Activated T-helper 2 cell treated with anti-CD3 and anti-CD28 coated beads, Interferon-gamma antibody, Interleukin-2, Interleukin-4, amounts not matched to agents 10 μg/mL and 5 μg/mL and 100 μg/mL, durations not matched to agents 14 hours and 24 hours and 36 hours (primary cell): ENCODE measurements at places on chromosomes 4 and X. TPM values are rescaled to one million over a fixed set of nuclear protein-coding genes. Genes with fewer than 3 reads are reported as not detected.

DNA sequence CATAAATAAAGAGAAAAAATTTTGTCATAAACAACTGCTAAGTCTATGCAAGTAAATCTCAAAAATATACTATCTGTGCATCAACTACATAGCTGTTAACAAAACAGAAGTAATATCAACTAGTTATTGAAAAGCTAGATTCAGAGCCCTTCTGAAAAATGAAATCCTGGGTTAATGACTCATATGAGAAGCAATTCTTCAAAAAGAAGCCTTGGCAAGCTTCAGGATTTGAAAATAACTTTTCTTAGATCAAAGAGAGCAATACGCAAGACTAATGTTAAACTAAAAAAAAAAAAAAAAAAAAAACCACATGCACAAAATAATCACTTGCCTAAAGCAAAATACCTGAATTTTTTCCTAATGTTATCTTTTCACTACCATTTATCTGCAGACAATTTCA is 566.1 kb upstream of the BOD1L1 start:
- no peaks in the 10 kb centered on the region for H3K36me3 ChIP-seq
- H3K4me3 ChIP-seq, result no peak overlapping the region
- DNase-seq, result no peak
- H3K27me3 ChIP-seq, result no peaks in the 10 kb centered on the region
- no peak overlapping the region for H3K27ac ChIP-seq
- no peaks in the 10 kb centered on the region for H3K4me1 ChIP-seq

DNA sequence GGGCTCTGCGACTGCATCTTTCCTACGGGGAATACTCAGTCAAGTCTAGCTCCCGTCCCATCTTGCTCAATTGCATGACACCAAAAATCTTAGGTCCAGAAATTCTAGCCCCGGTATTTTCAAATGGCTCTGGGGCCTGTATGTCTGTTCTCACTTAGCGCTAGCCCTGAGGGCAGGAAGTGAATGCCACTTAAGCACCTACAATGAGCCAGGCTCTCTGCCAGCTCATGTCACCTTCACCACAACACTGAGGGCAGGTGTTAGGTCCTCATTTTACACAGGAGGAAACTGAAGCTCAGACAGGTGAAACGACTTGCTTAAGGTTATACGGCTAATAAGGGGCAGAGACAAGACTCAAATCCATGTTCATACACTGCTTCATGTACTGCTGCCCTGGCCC is 282.8 kb downstream of the PPP1R2C start:
- no peaks in the 10 kb centered on the region for H3K4me1 ChIP-seq
- DNase-seq, result no peak
- no peak overlapping the region for H3K4me3 ChIP-seq
- H3K27me3 ChIP-seq, result no peaks in the 10 kb centered on the region
- H3K27ac ChIP-seq, result no peak overlapping the region

DNA sequence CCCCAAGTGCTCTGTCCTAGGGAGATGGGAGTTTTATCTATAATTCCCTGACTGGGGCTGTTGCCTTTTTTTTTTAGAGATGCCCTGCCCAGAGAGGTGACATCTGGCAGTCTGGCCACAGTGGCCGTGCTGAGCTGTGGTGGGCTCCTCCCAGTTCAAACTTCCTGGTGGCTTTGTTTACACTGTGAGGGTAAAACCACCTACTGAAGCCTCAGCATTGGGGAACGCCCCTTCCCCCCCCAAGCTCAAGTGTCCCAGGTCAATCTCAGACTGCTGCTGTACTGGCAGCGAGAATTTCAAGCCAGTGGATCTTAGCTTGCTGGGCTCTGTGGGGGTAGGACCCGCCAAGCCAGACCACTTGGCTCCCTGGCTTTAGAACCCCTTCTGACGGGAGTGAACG is 38.3 kb upstream of the CBLL2 start:
- no peaks in the 10 kb centered on the region for H3K27me3 ChIP-seq
- DNase-seq, result no peak
- H3K4me3 ChIP-seq, result no peak overlapping the region
- no peaks in the 10 kb centered on the region for H3K4me1 ChIP-seq

DNA sequence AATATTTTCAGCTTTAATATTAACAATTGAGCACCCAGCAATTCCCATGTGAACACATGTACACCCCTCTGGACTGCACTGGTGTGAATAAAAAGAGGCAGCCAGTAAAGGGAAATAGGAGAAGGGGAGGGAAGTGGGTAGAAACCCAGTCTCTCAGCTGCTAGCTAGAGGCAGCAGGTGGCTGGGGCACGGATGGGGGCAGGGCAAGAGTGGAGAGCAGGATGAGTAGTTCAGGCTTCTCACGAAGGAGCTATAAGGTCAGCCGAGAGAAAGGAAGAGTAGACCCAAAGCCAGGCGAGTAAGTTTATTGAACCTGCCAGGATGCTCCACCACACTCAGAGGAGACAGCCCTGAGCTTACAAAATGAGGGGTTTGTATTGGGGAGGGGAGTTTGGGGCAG is 184.8 kb upstream of the MTMR8 start:
- H3K27ac ChIP-seq, result no peak overlapping the region
- no peaks in the 10 kb centered on the region for H3K4me1 ChIP-seq

GRCh38 chr4:54767376-54767775 is 109.6 kb downstream of the KIT start:
- H3K27ac ChIP-seq, result no peak overlapping the region
- no peak for DNase-seq
- H3K4me1 ChIP-seq, result no peaks in the 10 kb centered on the region
- no peak overlapping the region for H3K4me3 ChIP-seq
- H3K27me3 ChIP-seq, result peaks cover 2% of the 10 kb centered on the region

- no peak overlapping the region for H3K4me3 ChIP-seq
- H3K4me1 ChIP-seq, result no peaks in the 10 kb centered on the region
- no peaks in the 10 kb centered on the region for H3K27me3 ChIP-seq
- no peaks in the 10 kb centered on the region for H3K36me3 ChIP-seq
- DNase-seq, result no peak
Observed at GRCh38 chr4:126458993-126459392, 1144.2 kb downstream of the FAT4 start.

GRCh38 chrX:40694802-40695201 is 40.5 kb downstream of the MED14 start:
- H3K27me3 ChIP-seq, result no peaks in the 10 kb centered on the region
- no peak for DNase-seq
- H3K36me3 ChIP-seq, result peaks cover 53% of the 10 kb centered on the region
- no peak overlapping the region for H3K4me3 ChIP-seq
- H3K4me1 ChIP-seq, result peaks cover 3% of the 10 kb centered on the region
- H3K27ac ChIP-seq, result no peak overlapping the region

DNA sequence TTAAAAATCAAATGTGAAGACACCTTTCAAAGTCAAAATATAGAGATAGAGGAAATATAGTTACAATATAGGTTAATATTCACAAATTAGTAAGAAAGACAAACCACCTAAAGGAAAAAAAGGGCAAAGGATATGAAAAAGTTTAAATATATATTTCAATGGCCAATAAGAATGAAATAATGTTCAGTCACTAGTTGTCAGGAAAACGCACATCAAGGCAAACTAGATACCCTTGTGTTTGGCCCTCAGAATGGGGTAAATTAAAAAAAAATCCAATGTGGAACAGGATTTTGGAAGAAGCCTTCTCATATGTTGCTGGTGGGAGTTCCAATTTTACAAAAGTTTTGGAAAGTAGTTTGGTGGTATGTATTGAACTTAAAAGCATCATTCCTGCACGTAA is 2.4 kb downstream of the ZNF41 start:
- no peak for DNase-seq
- H3K27me3 ChIP-seq, result no peaks in the 10 kb centered on the region
- H3K4me3 ChIP-seq, result no peak overlapping the region
- H3K36me3 ChIP-seq, result peaks cover 32% of the 10 kb centered on the region

GRCh38 chrX:13685126-13685763 is 3.7 kb upstream of the RAB9A start:
- peaks cover 8% of the 10 kb centered on the region for H3K36me3 ChIP-seq
- DNase-seq, result no peak
- H3K27me3 ChIP-seq, result no peaks in the 10 kb centered on the region
- H3K4me3 ChIP-seq, result no peak overlapping the region
- H3K4me1 ChIP-seq, result peaks cover 23% of the 10 kb centered on the region

The GAGE12E gene
- not detected in 2 replicates for total RNA-seq

The MRFAP1L1 gene
- total RNA-seq, result 46.6 and 49.6 TPM in 2 replicates

The MTMR8 gene
- 4.3 and 4.4 TPM in 2 replicates for total RNA-seq

The SPANXA1 gene
- not detected in 2 replicates for total RNA-seq

The EGFL6 gene
- total RNA-seq, result 2.3 and 3.4 TPM in 2 replicates
